Stimulated activated CD4-positive, alpha-beta T cell treated with anti-CD3 and anti-CD28 coated beads, Interleukin-1b, Interleukin-23, amount 100 ng/mL, for 1 hour (primary cell): ENCODE measurements at places on chromosomes 3 and 15.

- no peak for DNase-seq
Measured at GRCh38 chr3:58215317-58216025, 4.7 kb upstream of the DNASE1L3 start.

- no peak for DNase-seq
Measured at GRCh38 chr3:179853176-179853575, 183.6 kb downstream of the PEX5L start.

DNA sequence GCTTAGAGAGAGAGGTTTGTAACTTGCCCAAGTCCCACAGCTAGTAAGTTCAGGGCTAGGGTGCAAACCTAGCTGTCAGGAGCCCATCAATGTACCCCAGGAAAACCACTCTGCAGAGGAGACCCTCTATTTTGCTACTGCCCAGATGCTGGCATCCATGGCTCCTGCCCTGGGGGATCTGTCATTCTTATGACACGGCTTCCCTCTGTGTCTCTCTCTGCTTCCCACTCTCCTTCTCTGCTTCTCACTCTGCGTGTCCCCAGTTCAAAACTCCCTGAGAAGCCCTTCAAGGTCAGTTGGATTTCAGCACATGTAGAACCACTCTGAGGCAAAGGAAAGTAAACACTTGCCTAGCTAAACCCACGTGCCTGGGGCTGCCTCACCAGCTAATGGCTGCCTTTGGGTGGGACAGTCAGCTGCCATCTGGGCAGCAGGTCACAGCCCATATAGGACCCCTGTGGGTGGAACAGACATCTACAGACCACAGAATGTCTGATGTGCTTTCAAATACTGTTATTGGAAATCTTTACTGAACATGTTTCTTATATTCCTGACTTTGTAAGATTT, 29.4 kb upstream of the SLCO2A1 start:
- DNase-seq: no peak

DNA sequence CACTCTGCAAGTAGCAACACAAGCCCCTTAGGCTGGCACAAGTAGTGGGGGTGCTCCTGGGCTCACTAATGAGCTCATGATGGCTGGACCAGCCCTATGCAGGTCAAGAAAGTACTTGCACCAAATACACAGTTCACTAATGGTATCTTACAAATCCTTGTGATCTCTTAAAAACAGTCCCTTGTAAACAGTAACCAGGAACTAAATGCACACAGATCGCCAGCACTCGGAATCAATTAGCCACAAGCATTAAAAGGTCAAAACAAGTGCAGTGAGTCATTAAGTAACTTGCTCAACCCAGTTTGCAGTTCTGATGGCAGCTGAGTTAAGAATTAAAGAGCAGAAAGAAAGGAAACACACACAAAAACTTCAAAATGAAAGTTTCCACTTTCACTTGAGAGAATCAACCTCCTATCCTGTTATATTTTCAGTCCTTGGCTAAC, 43.2 kb downstream of the ARHGEF3 start:
- no peak for DNase-seq

DNA sequence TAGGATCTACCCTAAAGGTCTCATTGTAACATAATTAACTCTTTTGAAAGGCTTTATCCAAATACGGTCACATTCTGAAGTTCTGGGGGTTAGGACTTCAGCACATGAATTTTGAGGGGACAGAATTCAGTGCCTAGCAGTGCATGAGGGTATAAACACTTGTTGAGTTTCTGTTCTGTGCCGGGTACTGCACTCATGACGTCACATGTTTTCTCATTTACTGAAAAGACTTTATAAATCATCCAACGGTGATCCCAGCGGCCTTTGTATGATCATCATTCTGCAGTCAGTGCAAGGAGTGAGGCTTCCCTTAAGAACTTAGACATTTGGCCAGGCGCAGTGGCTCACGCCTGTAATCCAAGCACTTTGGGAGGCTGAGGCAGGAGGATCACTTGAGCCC, 25.1 kb downstream of the SV2B start:
- DNase-seq: no peak

- DNase-seq: no peak
Measured at GRCh38 chr15:84764989-84765388, 16.6 kb downstream of the ZNF592 start.

DNA sequence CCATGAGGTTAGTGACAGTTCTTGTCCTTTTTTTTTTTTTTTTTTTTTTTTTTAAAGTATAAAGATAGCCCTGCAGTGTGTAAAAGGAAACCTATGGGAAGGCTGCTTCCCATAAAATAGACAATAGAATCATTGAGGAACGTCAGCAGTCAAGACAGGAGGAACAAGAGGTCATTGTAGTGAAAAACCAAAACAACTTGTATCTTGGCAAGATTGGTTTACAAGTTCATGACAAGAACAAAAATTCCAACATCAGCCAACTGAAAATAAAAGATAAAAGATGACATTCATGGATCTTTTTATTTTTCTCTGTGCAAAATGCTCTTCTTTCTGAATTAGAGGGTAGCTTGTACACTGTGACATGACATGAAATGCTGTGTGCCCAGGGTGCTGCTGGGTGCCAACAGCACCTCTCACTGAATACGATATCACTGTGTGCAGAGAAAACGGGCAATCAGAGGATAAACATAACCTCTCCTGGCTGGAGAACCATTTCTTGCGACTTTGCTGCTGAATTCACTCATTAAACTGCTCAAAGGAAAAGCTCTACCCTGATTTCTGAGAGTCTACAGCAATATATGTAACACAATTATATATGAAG, 30.1 kb upstream of the IP6K2 start:
- no peak for DNase-seq

- no peak for DNase-seq
Measured at GRCh38 chr3:187718802-187719201, 16.4 kb upstream of the RTP2 start.

GRCh38 chr15:35771746-35772442, 225.9 kb upstream of the DPH6 start:
- DNase-seq: no peak
